Right renal pelvis (tissue), 4 donors: ENCODE measurements at places on chromosomes 3 and 15.

DNA sequence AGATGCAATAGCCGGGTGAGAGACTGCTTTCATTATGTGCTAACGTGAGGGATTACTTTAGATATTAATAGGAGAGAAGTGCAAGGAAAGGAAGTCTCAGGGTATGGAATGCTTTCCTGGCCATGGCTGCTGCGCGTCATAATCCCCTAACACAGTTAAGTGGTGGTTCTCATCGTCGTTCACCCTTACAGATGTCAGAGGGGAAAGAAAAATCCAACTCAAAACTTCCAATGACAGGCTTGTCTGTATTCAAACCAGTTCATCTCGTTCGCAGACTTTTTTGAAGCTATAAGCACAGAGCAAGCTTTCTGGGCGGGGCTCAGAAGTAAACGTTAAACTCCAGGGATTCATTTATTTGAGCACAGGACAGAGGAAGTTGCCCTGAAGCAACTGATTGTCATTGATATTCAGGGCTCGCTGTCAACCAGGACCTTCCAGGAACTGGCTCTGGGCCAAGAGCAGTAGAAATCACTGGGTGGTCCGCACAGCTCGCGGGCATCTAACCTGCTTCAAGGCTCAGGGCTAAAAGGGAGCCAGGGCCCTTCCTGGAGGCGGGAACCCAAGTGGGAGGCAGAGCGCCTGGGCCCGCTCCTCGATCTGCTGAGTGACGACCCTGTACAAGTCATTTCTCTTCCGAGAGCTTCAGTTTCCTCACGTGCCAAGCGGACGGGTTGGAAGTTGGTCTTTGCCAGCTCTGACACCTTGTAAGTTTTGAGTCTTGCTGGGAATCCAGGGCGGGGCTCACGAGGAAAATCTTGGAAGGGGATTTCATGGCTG lies 1.1 kb upstream of the LPP start:
- DNase-seq = no peak

DNA sequence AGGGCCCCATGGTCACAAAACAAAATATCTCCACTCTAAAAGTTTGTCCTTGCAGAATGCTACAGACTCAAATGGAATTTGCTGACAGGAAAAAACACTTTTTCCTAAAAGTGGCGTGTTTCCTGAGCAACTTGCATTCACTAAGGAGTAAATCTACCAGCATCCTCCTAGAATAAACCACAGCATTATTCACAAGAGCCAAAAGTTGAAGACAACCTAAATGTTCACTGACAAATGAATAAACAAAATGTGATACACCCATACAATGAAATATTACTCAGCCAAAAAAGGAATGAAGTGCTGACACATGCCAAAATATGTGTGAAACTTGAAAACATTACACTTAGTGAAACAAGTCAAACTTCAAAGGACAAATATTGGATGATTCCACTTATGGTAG lies 28.9 kb downstream of the ITGB5 start:
- DNase-seq = no peak

DNA sequence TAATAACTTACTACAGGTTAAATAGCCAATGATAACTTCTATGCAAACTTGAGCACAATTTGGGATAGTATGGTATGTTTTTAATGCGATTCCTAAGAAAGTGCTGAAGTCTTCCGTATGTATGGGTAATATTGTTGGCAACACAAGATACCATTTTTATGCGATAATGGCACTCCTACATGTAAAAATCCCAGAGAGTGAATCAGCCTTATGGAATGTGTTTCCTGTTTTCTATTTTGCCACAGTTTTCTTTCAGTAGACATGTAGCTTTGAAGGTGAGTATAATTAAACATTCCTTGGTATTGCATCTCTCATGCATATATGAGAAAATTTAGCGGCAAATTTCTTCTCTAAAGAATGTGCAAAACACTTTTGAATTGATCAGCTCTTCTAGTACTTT lies 396.8 kb upstream of the AZI2 start:
- no peak for DNase-seq

- no peak for DNase-seq
Observed at GRCh38 chr3:53169045-53169831, 8.2 kb downstream of the PRKCD start.

DNA sequence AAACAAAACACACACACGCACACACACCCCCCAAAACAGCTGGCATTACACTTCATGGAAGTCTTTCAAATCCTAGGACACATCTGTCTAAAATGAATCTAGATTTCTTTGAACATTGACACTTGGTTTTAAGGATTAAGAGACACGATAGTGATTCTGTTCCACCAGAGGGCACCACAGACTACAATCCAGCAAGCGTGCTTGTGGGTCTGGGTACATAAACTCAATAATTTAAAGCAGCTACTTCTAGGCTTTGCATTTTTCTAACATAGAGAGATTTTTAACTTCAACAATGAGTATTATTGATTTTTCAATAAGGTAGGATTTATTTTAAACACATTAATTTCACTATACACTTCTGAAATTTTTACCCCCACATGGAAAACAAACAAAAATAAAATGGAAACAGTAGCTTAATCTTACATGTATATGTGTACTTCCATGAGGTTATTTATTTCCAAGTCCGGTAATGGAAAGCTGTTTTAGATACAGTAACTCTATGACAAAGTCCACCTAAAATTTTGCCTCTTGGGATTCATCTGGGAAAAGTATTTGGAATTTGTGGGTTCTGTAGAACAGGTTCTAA lies 564.0 kb upstream of the TGFBR2 start:
- peak; percentile 60 for DNase-seq
